ENCODE measurements at places on chromosomes 13 and 19.
A peak's percentile ranks its signal among the peaks of the same experiment; 100 is the strongest.

DNA sequence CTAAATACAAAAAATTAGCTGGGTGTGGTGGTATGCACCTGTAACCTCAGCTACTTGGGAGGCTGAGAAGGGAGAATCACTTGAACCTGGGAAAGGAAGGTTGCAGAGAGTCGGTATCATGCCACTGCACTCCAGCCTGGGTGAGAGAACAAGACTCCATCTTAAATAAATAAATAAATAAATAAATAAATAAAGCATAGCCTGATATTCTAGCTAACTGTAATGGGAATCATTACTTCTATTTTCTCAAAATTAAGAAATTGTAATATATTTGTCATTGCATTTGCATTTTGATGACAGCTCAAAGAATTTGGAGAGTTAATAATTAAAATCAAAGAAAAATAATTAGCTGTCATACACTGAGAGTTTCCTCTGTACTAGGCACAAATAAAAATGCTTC lies 561.1 kb downstream of the EFNB2 start:
- no peak overlapping the region for H3K27ac ChIP-seq
- DNase-seq = no peak
- H3K27me3 ChIP-seq = no peaks in the 10 kb centered on the region
- no peaks in the 10 kb centered on the region for H3K36me3 ChIP-seq
- no peak overlapping the region for H3K4me3 ChIP-seq
- H3K4me1 ChIP-seq = no peaks in the 10 kb centered on the region

- no peaks in the 10 kb centered on the region for H3K4me1 ChIP-seq
- no peak overlapping the region for H3K27ac ChIP-seq
- no peak for DNase-seq
- no peak overlapping the region for H3K4me3 ChIP-seq
- no peaks in the 10 kb centered on the region for H3K27me3 ChIP-seq
Observed at GRCh38 chr13:76446191-76446590, 440.0 kb downstream of the KCTD12 start.

DNA sequence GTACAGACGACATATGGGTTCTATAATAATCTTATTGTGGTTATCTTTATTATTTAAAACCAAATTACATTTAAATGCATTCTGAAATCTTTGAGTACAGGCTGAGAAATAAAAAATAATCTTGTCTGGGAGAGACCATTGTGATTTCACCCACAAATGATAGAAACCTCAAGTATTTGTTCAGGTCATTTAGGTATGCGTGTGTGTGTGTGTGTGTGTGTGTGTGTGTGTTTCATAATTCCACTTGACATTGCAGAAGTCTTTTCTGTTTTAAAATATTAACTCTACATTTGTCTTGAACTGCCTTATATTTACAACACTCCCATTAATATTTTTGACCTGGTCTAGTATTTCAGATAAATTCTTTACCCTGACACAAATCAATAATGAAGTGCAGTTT lies 126.9 kb downstream of the SPRY2 start:
- no peaks in the 10 kb centered on the region for H3K36me3 ChIP-seq
- H3K27ac ChIP-seq = no peak overlapping the region
- no peak for DNase-seq
- no peaks in the 10 kb centered on the region for H3K27me3 ChIP-seq

GRCh38 chr13:37613236-37613635 lies 14.7 kb upstream of the POSTN start:
- no peak overlapping the region for H3K27ac ChIP-seq
- no peaks in the 10 kb centered on the region for H3K4me1 ChIP-seq
- no peak overlapping the region for H3K4me3 ChIP-seq
- no peaks in the 10 kb centered on the region for H3K27me3 ChIP-seq
- DNase-seq = no peak

DNA sequence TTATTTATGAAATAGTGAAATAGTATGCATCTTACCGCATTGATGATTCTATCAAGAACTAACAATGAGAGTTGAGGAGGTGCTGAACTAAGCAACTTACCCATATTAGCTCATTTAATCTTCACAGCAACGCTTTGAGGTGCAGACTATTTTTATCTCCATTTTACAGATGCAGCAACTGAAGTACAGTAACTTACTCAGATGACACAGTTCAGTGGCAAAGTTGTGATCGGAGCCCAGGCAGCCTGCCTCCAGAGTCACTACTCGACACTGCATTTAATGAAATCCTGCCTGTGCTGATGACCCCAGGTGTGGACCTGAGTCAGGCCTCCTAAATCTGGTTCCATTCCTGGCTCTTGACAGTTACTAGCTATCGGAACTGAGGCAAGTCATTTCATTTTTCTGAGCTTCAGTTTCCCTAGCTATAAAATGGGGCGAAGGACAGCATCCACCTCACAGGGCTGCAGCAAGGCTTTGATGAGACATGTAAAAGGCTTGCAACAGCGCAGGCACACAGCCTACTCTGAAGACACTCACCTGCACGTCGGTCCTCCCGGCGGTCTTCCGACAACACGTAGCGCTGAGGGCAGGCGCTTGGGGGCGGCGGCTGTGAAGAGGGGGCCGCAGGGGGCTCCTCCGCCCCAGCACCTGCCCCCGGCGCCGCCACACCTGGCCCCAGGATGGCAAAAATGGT lies 1.5 kb downstream of the MYPOP start:
- no peak for DNase-seq
- peak overlapping the region; percentile 82 for H3K4me3 ChIP-seq
- H3K36me3 ChIP-seq = no peaks in the 10 kb centered on the region
- H3K4me1 ChIP-seq = peaks cover 14% of the 10 kb centered on the region
- H3K27ac ChIP-seq = no peak overlapping the region

GRCh38 chr13:91304741-91305140 lies 42.7 kb upstream of the MIR17HG start:
- no peaks in the 10 kb centered on the region for H3K36me3 ChIP-seq
- no peak overlapping the region for H3K4me3 ChIP-seq
- H3K27me3 ChIP-seq = no peaks in the 10 kb centered on the region
- no peaks in the 10 kb centered on the region for H3K4me1 ChIP-seq
- H3K27ac ChIP-seq = no peak overlapping the region

DNA sequence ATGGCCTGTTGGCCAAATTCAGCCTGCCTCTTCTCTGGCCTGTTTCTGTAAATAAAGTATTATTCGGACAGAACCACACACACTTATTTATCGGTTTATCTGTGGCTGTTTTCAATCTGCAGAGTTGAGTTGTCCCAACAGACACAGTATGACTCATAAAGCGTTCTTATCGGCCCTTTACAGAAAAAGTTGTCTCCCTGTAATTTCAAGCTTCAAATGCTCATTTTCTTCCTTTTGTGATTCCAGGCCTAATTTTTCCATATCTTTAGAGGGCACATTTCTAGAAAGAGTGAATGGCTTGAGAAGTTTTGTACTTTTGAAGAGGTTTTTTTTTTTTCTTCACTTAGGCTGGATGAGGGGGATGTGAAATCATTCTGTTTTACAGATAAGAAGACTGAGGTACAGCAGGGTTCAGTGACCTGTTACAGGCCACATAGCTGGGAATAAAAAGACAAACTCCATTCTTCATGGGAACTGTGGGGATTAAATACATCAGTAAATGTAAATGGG lies 440.9 kb downstream of the TSHZ3 start:
- no peak for DNase-seq
- no peak overlapping the region for H3K4me3 ChIP-seq
- H3K27me3 ChIP-seq = no peaks in the 10 kb centered on the region

DNA sequence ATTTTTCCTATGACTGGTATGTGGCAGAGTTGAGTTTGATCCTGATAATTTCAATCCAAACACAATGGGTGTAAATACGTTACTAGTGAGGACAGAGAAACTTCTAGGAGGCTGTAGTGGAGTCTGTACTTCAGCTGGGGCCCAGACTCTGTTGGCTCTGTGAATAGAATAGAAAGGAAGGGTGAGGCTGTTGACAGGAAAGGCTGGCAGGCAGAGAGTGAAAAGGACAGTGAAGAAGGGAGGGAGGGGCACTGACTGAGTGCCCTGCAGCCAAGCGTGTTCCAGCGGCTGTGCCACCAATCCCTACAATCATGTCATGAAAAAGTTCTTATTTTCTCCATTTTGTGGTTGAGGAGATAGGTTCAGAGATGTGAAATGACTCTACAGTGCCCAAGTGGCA lies 80.5 kb downstream of the MBNL2 start:
- H3K4me1 ChIP-seq = peaks cover 13% of the 10 kb centered on the region
- H3K4me3 ChIP-seq = no peak overlapping the region
- DNase-seq = no peak
- H3K36me3 ChIP-seq = no peaks in the 10 kb centered on the region
- no peaks in the 10 kb centered on the region for H3K27me3 ChIP-seq

DNA sequence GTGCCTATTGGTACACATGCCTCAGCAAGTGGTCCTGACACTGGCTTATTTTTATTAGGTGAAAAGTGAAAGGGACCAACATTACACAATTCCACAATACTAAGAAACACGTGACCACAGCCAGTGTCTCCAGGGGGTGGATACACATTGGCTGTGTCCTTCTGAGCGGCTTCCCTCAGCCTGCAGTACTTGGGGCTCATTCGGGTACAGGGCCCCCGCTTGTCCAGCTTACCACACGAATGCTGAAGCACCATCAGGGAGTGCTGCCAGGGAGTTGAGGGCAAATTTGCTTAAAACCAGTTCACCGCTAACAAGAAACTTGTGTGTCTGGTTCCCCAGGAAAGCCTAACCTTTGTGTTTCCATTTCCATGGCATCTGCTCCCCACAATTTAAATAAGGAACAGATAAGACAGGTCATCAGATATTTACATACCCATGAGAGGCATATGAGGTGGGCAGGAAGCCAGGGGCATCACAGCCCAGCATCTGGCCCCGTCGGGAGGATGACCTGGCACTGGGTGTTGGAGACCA lies 23.3 kb downstream of the PBX4 start:
- H3K36me3 ChIP-seq = no peaks in the 10 kb centered on the region
- H3K4me1 ChIP-seq = no peaks in the 10 kb centered on the region
- DNase-seq = no peak
- no peaks in the 10 kb centered on the region for H3K27me3 ChIP-seq
- no peak overlapping the region for H3K4me3 ChIP-seq

DNA sequence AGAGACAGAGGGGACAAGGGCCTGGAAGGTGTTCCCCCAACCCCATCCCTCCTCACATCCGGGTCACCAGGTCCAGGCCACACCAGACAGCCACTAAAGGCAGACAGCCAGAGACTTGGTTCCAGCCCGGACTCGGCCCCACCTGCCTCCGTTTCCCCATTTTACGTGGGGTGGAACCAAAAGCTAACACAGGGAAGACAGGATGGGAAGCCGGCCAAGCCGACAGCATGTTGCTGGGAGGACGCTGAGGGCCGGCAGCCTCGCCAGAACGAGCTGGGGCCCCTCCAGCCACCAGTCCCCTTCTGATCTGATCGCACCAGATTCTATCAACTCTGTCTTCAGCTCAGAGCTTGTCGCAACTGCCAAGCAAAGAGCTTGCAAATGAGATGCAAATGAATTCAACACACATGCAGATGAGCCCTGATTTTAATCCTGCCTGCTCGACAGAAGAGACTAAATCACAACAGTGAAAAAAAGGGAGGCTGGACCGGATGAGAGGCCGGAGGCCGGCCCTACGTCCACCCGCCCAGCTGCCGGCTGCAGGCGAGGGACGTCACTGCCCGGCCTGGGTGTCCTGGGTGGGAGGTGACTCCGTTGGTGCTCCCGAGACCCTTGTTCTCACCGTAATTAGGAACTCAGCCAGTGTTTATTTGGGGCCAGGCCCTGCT lies 17.5 kb upstream of the SHC2 start:
- H3K4me3 ChIP-seq = no peak overlapping the region
- H3K36me3 ChIP-seq = no peaks in the 10 kb centered on the region
- no peaks in the 10 kb centered on the region for H3K27me3 ChIP-seq
- H3K4me1 ChIP-seq = peaks cover 6% of the 10 kb centered on the region

- peak; percentile 18 for DNase-seq
- H3K27ac ChIP-seq = no peak overlapping the region
- H3K4me3 ChIP-seq = no peak overlapping the region
Observed at GRCh38 chr13:77460195-77460594, 75.3 kb upstream of the SCEL start.

DNA sequence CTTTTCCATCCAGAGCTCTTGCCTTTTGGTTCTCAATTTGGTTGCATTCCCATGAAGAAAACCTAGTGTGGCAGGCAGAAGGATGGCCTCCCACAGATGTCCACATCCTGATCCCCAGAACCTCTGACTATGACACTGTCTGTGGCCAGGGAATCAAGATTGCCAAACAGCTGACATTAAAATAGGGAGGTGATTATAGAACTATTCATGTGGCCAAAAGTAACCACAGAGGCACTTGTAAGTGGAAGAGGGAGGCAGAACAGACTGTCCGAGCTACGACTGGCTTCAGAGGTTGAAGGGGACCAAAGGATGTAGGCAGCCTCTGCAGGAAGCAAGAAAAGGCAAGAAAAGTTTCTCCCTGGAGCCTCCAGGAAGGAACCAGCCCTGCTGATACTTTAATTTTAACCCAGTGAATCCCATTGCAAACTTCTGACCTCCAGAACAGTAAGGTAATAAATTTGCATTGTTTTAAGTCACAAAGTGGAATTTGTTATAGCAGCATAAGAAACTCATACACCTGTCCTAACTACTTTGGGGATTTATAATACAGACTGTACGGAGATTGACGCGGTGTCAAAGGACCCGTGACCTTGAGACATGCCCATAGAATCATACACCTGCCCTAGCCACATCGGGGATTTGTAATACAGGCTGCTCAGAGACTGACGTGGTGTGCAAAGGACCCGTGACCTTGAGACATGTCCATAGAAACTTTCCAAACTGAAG lies 106.5 kb downstream of the ATP11A start:
- H3K27me3 ChIP-seq = no peaks in the 10 kb centered on the region
- no peak for DNase-seq
- no peaks in the 10 kb centered on the region for H3K4me1 ChIP-seq
- H3K27ac ChIP-seq = no peak overlapping the region
- no peaks in the 10 kb centered on the region for H3K36me3 ChIP-seq
- H3K4me3 ChIP-seq = no peak overlapping the region

GRCh38 chr13:51797664-51798488 lies 6.1 kb downstream of the DHRS12 start:
- no peak overlapping the region for H3K4me3 ChIP-seq

GRCh38 chr19:10112895-10113591 lies 1.6 kb downstream of the P2RY11 start:
- no peaks in the 10 kb centered on the region for H3K27me3 ChIP-seq
- no peak overlapping the region for H3K4me3 ChIP-seq
- peak; percentile 41 for DNase-seq

- no peaks in the 10 kb centered on the region for H3K36me3 ChIP-seq
- DNase-seq = no peak
- no peak overlapping the region for H3K4me3 ChIP-seq
- no peaks in the 10 kb centered on the region for H3K27me3 ChIP-seq
- no peaks in the 10 kb centered on the region for H3K4me1 ChIP-seq
Observed at GRCh38 chr13:26950968-26951367, 190.4 kb upstream of the GPR12 start.

GRCh38 chr19:12527034-12527836 lies 24.0 kb downstream of the ZNF564 start:
- H3K27me3 ChIP-seq = no peaks in the 10 kb centered on the region
- H3K36me3 ChIP-seq = no peaks in the 10 kb centered on the region
- H3K27ac ChIP-seq = no peak overlapping the region
- H3K4me3 ChIP-seq = no peak overlapping the region
- no peaks in the 10 kb centered on the region for H3K4me1 ChIP-seq
- DNase-seq = no peak
